Sciatic nerve (tissue), 2 donors: ENCODE measurements at places on chromosomes 7 and 10.

DNA sequence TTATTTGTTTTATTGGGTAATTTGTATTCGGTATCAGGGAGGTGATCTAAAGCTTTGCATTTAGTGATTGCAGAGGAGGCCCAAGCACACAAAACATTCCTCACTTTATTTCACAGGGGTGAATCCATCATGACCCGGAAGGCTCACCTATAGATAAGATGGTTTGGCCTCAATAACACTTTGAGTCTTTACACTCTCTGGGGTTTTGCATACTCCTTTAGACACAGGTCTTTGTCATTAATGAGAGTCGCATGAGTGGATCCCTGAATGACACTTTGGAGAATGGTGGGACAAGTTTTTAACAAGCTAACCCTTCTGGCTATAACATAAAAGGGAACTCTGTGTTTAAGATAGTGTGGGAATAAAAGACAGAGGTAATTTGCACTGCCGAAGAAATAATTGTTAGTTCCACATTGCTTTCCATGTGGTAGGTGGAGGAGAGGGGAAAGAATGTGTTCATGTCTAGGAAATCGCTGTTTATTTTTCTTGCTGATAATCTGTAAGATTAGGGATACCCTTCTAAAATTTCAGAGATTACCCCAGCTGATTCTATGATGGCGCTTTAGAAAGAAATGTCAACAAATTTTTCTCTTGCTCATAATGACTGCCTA, 455.8 kb downstream of the TFEC start:
- no peak for DNase-seq

DNA sequence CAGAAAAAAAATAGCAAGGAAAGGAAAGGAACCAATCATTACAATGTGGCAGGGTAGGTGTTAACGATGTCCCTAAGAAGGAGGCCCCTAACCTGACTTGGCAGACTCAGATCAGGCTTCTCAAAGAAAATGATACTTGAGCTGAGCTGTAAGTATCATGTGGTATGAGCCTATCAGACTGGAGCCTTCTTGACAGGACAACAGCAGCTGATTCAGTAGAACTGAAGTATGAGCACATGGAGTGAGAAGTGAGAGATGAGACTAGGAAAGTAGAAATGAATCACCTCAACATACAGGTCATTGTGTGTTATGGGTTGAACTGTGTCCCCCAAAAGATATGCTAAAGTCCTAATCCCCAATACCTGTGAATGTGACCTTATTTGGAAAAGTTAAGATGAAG, 66.3 kb downstream of the MTERF1 start:
- DNase-seq = no peak

DNA sequence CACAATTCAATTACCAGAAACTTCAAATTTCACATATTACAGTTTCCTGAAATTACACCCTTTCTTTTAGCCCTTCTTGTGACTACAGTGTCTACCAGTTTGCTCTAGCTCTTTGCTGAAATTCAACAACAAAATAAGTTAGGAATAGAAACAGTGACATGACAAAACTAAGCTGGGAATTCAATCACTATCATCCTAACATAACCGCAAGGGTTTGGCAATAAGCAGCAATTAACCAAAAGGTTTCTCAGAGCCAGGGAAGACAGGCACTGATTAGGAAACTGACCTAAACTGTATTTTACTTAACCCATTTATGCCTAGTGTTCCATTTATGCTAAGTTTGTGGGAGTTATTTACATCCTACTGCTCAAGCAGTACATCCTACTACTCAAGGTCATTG, 31.3 kb downstream of the HIBADH start:
- DNase-seq = no peak

GRCh38 chr10:34348917-34349485, 466.1 kb downstream of the PARD3 start:
- no peak for DNase-seq

GRCh38 chr7:47202146-47202783, 379.6 kb downstream of the TNS3 start:
- DNase-seq = no peak

- no peak for DNase-seq
These were observed 2.4 kb downstream of the TLL2 start for GRCh38 chr10:96511044-96511945.

DNA sequence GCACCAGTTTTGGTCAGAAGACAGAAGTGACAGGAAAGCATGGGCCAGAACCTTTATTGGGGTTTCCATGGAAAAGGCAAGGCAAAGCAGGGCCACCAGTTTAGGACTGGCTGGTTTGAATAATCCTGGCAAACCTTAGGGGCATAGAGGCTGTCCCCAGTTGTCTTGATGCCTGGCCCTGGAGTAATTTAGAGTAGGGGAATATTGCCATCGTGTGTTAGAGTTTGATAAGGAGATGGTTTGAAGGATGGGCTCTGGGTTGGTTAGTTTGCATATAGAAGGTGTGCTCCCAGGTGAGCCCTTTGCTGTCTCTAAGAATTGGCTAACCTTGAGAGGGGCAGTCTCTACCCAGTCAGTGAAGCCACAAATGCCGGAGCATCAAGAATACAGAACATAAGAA, 79.6 kb downstream of the ZNF777 start:
- DNase-seq = no peak

DNA sequence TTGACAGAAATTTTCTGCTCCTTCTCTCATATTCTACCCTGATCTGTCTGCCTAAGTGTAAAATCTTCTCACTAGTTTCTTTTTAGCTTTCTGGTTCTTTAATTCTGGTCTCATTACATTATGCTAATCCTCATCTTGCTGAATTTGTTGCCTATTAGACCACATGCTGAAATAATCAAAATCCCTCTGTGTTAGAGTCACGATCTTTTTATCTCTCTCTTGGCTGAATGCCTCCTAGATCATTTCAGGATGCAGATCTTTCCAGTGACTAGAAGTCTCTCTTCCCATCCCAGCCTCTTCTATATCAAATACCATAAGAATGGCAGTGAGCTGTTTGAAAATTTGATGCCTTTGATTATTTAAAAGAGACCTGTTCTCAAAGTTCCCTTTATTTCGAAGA, 661.9 kb downstream of the SORCS1 start:
- DNase-seq = no peak

- DNase-seq = no peak
These were observed 133.2 kb downstream of the CAMK1D start for GRCh38 chr10:12482587-12482986.

DNA sequence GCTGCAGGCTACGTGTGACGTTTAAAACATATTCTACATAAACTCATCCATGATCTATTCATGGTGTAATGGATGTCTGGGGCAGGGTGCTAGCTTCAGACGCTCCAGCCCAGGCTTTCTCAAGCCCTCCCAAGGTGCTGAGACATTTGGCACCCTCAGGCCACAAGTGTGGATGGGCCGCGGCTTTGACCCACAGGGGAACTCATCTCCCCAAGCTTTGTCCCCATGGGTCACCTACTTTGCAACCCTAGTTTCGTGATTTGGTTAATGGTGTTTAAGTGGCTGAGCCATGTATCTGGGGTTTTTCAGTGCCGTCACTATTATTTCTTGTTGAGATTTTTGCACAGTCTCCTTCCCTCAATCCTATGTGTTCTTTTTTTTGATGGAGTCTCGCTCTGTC, 66.0 kb downstream of the GRK5 start:
- no peak for DNase-seq

DNA sequence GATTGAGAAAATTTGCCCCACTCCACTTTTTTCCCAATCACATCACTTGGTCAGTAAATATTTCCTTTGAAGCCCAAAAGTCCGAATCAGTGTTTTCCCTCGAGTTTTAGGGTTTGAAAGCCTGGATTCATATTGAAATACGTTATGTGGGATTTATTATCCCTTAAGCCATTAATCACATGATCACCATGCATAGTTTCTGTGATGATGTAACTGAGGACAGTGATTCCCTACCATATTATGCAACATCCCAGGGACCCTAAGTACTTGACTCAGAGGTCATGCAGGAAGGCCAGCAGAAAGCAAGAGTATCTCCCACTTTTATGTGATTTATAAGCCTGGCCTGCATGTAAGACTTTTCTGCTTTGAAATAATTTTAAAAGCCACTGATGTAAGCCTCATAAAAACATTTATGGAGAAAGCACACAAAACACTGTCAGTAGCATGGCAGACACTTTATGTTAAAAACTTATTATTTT, 630.6 kb upstream of the ZWINT start:
- DNase-seq = no peak

GRCh38 chr10:129740532-129741279, 223.4 kb downstream of the EBF3 start:
- no peak for DNase-seq

- no peak for DNase-seq
These were observed 95.1 kb downstream of the LSMEM1 start for GRCh38 chr7:112575864-112576263.

DNA sequence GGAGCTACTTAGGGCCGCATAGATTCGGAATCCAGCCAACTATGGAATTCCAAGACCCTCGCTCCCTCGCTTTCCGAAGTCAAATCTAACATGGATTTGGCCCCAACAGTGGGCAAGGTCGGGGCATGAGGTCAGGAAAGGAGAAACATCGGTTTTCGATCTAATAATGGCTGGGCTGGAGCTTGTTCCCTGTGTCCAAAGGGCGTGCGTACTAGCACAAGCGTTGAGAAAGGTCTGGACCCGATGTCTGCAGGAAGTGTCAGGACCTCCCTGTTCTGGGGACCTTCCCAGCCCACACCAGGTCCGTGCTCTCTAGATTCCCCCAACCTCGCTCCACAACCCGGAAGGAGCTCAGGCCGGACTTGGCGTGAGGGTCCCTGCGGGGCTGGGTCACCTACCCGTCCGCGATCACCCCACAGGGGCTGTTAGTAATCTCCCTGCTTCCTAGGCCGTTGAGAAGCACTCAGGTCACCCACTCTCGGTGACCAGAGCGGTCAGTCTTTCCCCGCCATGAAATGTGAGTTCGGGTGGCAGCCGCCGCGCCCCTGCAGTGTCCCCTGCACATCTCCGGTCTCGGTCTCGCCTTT, 4.8 kb downstream of the FEZF1 start:
- no peak for DNase-seq

- no peak for DNase-seq
These were observed 93.0 kb downstream of the DYNC2I1 start for GRCh38 chr7:158949359-158949758.

DNA sequence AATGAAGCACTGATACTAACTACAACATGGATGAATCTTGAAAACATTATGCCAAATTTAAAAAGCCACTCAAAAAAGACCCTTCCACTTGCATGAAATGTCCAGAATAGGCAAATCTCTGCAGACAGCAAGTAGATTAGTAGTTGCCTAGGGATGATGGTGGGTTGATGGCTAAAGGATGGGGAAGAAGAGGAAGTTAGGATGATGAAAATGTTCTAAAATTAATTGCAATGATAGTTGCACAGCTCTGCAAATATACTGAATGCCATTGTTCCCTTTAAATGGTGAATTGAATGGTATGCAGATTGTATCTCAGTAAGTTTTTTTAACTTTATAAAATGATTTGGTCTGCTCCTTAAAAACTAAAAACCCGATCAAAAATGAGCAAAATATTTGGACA, 7.3 kb upstream of the LIPA start:
- no peak for DNase-seq

DNA sequence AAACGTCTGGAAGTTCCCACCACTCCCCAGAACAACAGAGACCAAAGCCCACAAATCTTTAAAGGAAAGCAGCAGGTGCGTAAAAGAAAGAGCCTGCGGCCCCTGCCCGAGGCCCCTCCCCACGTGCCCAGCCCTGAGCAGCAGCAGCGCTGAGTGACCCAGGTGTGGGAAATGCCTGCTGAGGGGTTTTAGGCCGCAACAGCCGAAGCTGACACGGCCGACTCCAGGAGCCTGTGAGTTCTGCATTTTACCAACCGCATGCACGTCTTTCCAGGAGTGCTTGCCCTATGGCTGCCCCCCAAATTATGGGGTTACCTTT, 1.6 kb upstream of the KNDC1 start:
- no peak for DNase-seq

- DNase-seq = no peak
These were observed 292.4 kb upstream of the SMIM30 start for GRCh38 chr7:113410796-113411195.

GRCh38 chr10:96346295-96346694, 12.5 kb downstream of the OPALIN start:
- DNase-seq = no peak

DNA sequence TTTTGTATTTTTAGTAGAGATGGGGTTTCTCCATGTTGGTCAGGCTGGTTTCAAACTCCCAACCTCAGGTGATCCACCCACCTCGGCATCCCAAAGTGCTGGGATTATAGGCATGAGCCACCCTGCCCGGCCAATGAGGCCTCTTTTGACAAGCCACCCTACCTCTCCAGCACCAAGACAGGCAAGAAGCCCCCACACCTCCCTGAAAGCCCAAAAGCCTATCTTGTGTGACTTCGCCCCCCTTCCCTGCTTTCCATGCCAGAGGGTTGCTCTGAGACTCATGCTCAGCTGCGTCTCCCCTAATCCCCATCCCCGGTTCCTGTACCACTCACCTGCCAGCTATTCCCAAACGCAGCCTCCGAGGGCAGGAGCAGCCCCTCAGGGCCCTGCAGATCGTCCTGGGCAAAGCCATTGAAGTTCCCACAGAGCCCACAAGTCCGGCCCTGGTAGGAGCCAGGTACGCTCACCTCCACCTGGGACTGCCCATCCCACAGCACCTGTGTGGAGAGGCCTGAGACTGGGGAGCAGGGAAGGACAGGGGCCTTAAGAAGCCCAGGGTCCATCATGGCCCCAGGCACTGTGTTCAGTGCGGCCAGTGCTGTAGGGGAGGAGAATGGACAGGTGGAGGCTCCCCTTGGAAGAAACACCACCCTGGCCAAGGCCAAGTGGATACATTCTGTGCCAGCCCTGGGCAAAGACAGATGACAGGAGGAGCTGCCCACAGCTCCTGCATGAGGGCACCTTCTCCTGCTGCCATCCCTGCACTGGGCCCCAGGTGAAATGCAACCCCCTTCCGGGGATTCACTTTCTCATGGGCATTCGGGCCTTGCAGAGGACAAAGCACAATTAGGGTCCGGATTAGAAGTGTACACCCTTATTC, 15.8 kb downstream of the ATP6V1F start:
- DNase-seq = no peak

GRCh38 chr7:81707966-81708365, 61.9 kb downstream of the HGF start:
- no peak for DNase-seq

DNA sequence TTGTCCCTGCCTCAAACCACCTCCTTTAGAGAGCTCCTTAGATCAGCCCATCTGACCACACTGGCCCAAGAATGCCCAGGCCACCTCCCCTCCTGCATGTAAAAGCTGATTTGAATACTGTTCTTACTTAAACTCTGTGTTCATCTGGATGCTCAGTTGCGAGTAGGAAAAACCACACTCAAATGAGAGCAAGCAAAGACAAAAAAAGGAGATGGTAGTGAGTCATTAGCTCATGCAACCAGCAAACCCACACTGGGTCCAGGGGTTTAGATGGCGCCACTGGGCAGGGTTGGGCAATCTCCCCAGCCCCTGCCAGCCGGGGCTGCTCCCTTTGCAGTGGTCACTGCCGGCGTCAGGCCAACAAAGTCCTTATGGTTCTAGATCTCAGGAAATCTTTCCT, 32.7 kb downstream of the TSPAN15 start:
- no peak for DNase-seq
